Upper lobe of right lung (tissue), 1 donor: ENCODE measurements at places on chromosomes 13 and 19. TPM values are rescaled to one million over a fixed set of nuclear protein-coding genes. Genes with fewer than 3 reads are reported as not detected.

The TRPC4 gene
- 1.6 TPM for total RNA-seq

DNA sequence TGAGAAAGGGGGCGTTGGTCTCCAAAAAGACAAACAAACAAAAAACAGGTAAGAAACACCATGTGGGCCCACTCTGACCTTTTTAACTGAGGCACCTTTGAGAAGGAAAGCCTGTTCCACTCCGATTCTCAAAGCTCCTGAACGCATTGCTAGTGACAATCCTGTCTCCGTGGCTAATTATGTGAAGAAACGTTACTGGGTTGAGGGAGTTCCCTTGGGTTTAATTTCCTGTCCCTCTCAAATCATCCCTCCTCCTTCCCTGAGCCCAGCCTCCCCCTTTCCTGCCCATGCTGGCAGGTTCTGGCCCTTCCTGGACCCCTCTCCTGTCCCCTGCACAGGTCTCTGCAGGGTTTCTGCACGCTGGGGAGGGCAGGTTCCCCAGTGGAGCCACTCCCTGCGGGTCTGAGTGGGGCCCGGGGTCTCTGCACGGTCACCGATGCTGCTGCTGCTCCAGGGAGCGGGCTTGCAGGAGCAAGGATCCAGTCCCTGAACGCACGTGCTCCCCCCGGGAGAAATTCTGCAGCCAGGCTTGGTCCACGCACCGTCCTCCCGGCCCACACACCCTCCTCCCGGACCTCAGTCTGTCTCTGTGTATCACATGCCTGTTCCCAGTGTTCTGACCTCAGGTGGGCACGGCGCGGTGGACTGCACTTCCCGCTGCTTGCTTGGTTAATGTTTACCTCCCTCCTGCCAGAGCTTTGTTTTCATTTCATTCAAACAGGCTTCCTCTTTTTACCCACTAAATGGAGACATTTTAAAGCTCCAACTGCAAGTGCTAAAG is 76.4 kb upstream of the MCF2L start:
- no peak overlapping the region for H3K27ac ChIP-seq
- H3K4me1 ChIP-seq = peaks cover 24% of the 10 kb centered on the region
- peaks cover 15% of the 10 kb centered on the region for H3K27me3 ChIP-seq
- no peak overlapping the region for H3K4me3 ChIP-seq
- H3K36me3 ChIP-seq = no peaks in the 10 kb centered on the region

The IGFL3 gene
- not detected for total RNA-seq

- H3K4me3 ChIP-seq = no peak overlapping the region
- H3K36me3 ChIP-seq = peaks cover 15% of the 10 kb centered on the region
- no peak for DNase-seq
- peak overlapping the region; percentile 6 for H3K27ac ChIP-seq
- peaks cover 8% of the 10 kb centered on the region for H3K4me1 ChIP-seq
Measured at GRCh38 chr19:18672606-18673337, 10.7 kb upstream of the CRTC1 start.

- H3K36me3 ChIP-seq = no peaks in the 10 kb centered on the region
- no peak overlapping the region for H3K27ac ChIP-seq
Measured at GRCh38 chr13:35392768-35393167, 83.7 kb downstream of the MAB21L1 start.

- no peaks in the 10 kb centered on the region for H3K36me3 ChIP-seq
- H3K27me3 ChIP-seq = no peaks in the 10 kb centered on the region
- H3K4me1 ChIP-seq = no peaks in the 10 kb centered on the region
- H3K4me3 ChIP-seq = no peak overlapping the region
Measured at GRCh38 chr13:41411522-41411921, 45.8 kb upstream of the RGCC start.

GRCh38 chr19:57052081-57052480 is 67.7 kb upstream of the USP29 start:
- H3K4me1 ChIP-seq = no peaks in the 10 kb centered on the region
- H3K27me3 ChIP-seq = no peaks in the 10 kb centered on the region
- DNase-seq = no peak

The KCNJ14 gene
- 1.1 TPM for total RNA-seq

GRCh38 chr13:89982407-89983095 is 1364.9 kb upstream of the MIR17HG start:
- no peaks in the 10 kb centered on the region for H3K4me1 ChIP-seq
- no peak for DNase-seq
- peak overlapping the region; percentile 58 for H3K27ac ChIP-seq
- H3K36me3 ChIP-seq = no peaks in the 10 kb centered on the region

GRCh38 chr19:35899547-35900214 is 659 bp downstream of the NFKBID start:
- H3K36me3 ChIP-seq = peaks cover 29% of the 10 kb centered on the region
- peaks cover 28% of the 10 kb centered on the region for H3K4me1 ChIP-seq
- peak overlapping the region; percentile 84 for H3K4me3 ChIP-seq
- H3K27ac ChIP-seq = peak overlapping the region; percentile 86
- peak; percentile 93 for DNase-seq

The USHBP1 gene
- 14.0 TPM for total RNA-seq

DNA sequence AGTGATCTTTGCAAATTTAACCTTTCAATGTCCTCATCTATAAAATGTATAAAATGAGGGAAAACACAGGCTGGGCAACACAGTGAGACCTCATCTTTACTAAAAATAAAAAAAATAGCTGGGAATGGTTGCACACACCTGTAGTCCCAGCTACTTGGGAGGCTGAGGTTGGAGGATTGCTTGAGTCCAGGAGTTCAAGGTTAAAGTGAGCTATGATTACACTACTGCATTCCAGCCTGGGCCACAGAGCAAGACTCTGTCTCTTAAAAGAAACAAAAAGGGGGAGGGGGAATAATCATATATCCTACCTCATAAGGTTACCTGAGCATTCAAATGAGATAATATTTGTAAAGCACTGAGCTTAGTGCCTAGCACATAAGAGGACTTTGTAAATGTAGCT is 5.8 kb downstream of the MTRF1 start:
- H3K4me1 ChIP-seq = peaks cover 1% of the 10 kb centered on the region
- H3K36me3 ChIP-seq = peaks cover 37% of the 10 kb centered on the region
- DNase-seq = no peak

The GPR18 gene
- total RNA-seq = 0.58 TPM

- no peak for DNase-seq
- H3K4me1 ChIP-seq = peaks cover 35% of the 10 kb centered on the region
- peak overlapping the region; percentile 87 for H3K4me3 ChIP-seq
- no peaks in the 10 kb centered on the region for H3K27me3 ChIP-seq
- peaks cover 15% of the 10 kb centered on the region for H3K36me3 ChIP-seq
Measured at GRCh38 chr19:46714444-46715106, 2.3 kb downstream of the PRKD2 start.

- no peaks in the 10 kb centered on the region for H3K27me3 ChIP-seq
- no peak overlapping the region for H3K27ac ChIP-seq
- H3K36me3 ChIP-seq = no peaks in the 10 kb centered on the region
- no peak overlapping the region for H3K4me3 ChIP-seq
- H3K4me1 ChIP-seq = no peaks in the 10 kb centered on the region
Measured at GRCh38 chr13:29573190-29573589, 22.3 kb downstream of the SLC7A1 start.

The EFNA2 gene
- total RNA-seq = not detected

The CABP5 gene
- not detected for total RNA-seq

The SMIM24 gene
- not detected for total RNA-seq

DNA sequence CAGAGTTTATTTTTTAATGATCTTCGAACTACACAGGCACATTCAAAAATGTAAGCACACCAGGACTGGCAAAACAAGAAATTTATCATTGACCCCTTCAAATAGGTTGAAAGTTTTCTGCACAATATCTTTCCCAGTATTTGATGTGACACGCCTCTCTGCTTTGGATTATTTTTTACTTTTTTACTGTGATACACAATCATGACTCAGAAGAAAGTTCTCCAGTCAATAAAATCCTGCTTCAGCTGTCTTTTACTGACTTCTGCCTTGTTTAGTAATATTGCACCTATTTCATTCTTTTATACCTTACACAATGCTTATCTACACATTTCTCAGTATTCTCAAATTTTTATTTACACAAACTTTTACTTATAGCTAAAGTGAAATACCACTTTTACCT is 1750.4 kb downstream of the PCDH9 start:
- no peak for DNase-seq
- H3K27ac ChIP-seq = no peak overlapping the region
- H3K4me1 ChIP-seq = no peaks in the 10 kb centered on the region
- no peak overlapping the region for H3K4me3 ChIP-seq

- H3K27ac ChIP-seq = no peak overlapping the region
- H3K36me3 ChIP-seq = no peaks in the 10 kb centered on the region
- no peaks in the 10 kb centered on the region for H3K27me3 ChIP-seq
- no peak overlapping the region for H3K4me3 ChIP-seq
- peaks cover 15% of the 10 kb centered on the region for H3K4me1 ChIP-seq
Measured at GRCh38 chr13:42971691-42972347, 20.2 kb downstream of the EPSTI1 start.

The UGGT2 gene
- 21.7 TPM for total RNA-seq

GRCh38 chr13:60326273-60326672 is 70.7 kb upstream of the TDRD3 start:
- no peaks in the 10 kb centered on the region for H3K27me3 ChIP-seq
- peaks cover 13% of the 10 kb centered on the region for H3K4me1 ChIP-seq
- no peak overlapping the region for H3K4me3 ChIP-seq

The MATK gene
- total RNA-seq = 22.6 TPM

- no peaks in the 10 kb centered on the region for H3K4me1 ChIP-seq
- no peaks in the 10 kb centered on the region for H3K27me3 ChIP-seq
- H3K27ac ChIP-seq = no peak overlapping the region
- no peaks in the 10 kb centered on the region for H3K36me3 ChIP-seq
- H3K4me3 ChIP-seq = no peak overlapping the region
Measured at GRCh38 chr19:426725-427445, 17.9 kb upstream of the C2CD4C start.

GRCh38 chr19:49858088-49858985 is 7.4 kb downstream of the PTOV1 start:
- no peaks in the 10 kb centered on the region for H3K27me3 ChIP-seq
- H3K27ac ChIP-seq = no peak overlapping the region
- DNase-seq = no peak
- peaks cover 67% of the 10 kb centered on the region for H3K36me3 ChIP-seq
- no peaks in the 10 kb centered on the region for H3K4me1 ChIP-seq
- no peak overlapping the region for H3K4me3 ChIP-seq

The ZNF28 gene
- total RNA-seq = 18.6 TPM

- H3K4me1 ChIP-seq = no peaks in the 10 kb centered on the region
- H3K27me3 ChIP-seq = no peaks in the 10 kb centered on the region
- peak; percentile 19 for DNase-seq
- H3K4me3 ChIP-seq = no peak overlapping the region
Measured at GRCh38 chr19:329876-330275, 14.7 kb downstream of the MIER2 start.
